Jurkat, Clone E6-1 (cell line): ENCODE measurements at places on chromosomes 7 and 10.

GRCh38 chr10:52740913-52741675 is 31.5 kb downstream of the MBL2 start:
- peak; percentile 64 for DNase-seq

- DNase-seq, result peak; percentile 7
Observed at GRCh38 chr7:38070718-38071117, 107.3 kb upstream of the STARD3NL start.

DNA sequence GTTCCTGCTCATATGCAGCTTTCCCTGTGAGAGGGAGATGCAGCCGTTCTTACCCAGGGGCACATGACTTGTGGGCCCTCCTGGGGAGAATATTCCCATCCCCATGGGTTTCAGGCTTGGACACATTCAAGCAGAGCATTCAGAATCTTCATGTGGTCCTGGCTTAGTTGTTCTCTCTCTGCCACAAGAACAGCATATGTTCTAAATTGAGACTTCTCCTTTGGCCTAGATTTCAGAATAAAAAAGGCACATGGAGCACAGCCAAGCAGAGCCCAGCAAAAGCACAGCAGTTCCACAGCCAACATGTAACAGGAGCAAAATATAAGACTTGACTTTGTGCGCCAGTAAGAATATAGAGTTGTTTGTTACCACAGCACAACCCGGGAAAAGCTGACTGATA is 306.4 kb upstream of the MYO3A start:
- no peak for DNase-seq

GRCh38 chr7:92403760-92404074 is 43.6 kb upstream of the GATAD1 start:
- no peak for DNase-seq

GRCh38 chr7:155799514-155799913 is 12.7 kb downstream of the SHH start:
- no peak for DNase-seq

- peak; percentile 35 for DNase-seq
Observed at GRCh38 chr7:5701085-5701914, 80.2 kb downstream of the RNF216 start.

- peak; percentile 3 for DNase-seq
Observed at GRCh38 chr10:81920213-81920829, 45.3 kb downstream of the NRG3 start.

GRCh38 chr10:49367600-49367999 is 28.3 kb downstream of the DRGX start:
- no peak for DNase-seq

GRCh38 chr10:44008270-44008916 is 359.7 kb upstream of the ZNF32 start:
- no peak for DNase-seq

DNA sequence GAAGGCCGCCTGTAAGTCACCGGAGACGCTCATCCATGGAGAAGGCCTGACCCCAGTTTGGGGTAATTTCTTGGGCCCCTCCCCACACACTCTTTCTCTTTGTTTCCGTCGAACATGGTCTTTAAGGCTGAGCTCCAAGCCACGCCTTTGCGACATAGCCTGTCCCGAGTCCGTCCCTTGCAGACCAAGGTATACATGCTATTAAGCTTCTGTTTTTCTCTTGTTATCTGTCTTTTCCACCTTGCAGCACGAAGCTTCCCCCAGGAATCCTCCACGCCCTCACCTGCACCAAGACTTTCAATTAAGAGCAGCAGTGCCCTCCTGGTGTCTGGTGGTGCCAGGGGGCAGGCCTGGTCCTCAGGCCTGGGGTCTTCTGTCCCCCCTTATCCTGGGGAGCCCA is 4.2 kb upstream of the FAM20C start:
- no peak for DNase-seq

- no peak for DNase-seq
Observed at GRCh38 chr7:27685209-27685608, 22.5 kb upstream of the HIBADH start.

DNA sequence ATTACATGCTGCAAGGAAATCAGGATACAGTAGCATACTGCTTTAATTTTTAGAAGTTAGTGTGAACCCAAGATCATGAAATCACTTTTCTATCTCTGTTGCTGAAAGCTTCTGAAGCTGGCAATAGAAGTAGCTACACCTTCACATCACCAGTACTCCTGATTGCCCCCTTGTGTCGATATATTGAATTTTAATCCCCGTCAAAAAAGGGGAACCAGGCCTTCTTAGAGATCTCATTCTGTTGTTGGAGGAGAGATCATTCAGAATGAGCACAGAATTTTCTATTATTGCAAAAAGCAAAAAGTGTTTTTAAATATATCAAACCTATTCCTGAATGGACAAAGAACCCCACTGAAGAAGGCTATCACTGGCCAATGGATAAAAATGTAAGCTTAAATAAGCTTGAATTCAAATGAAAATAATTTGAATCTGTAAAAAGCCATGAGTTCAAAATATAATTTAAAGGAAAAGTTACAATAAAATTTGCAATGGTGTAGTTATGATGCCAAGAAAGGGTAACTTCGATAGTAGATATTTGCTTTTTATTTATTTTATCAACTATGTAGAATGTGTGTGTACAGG is 39.7 kb upstream of the TEX47 start:
- peak; percentile 20 for DNase-seq

- DNase-seq, result no peak
Observed at GRCh38 chr10:110150981-110151380, 56.4 kb upstream of the MXI1 start.

DNA sequence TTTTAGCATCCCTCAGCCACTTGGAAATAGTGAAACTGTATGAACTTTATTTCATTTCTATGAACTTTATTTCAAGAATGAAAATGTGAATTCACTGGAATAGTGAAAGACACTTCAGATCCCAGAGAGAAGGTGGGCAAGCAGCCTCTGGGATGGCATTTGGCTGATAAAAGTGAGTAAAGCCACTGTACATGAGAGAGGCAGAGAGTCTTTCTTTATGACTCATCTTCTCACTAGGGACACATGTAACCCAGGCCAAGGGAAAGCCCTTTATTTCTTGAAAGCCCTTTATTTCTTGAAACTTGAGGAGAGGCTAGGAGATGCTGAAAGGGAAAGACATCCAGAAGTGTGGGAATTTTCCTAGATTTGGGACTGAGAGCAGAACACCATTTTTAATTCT is 148.9 kb upstream of the SMIM30 start:
- no peak for DNase-seq

DNA sequence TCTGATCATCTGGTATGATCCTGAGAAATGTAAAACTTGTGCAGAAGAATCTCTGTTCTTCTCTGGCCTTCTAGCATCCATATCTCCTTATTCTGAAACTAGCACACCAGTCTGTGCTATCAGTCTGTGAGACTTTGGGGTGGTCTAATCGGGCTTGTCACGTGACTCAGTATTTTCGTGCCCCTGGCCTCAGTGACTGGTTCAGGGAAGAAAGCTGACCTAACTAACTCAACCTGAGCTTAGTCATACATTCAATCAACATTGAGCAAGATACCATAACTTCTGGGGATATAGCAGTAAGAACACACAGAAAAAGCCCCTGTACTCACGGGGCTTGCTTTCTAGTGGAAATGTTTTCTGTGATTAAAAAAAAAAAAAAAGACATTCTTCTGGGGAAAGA is 109.3 kb downstream of the DKK1 start:
- no peak for DNase-seq

DNA sequence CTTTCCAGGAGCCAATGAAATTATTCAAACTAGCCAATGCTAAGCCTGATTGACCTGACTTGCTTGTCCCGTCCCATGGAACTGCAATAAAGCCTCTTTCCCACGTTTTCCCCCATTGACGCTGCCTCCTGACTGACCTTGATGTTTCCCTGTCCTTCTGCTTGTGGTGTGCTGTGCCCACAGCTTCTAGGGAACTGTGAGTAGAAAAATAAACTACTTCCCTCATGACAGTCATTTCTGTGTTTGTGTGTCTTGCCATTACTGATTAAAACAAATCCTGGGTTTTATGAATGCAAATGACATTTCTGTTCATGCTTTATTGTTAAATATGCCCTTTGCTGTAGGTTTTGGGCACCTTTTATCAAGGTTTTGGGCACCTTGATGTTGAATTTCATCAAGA is 91.3 kb upstream of the ABI1 start:
- no peak for DNase-seq

- DNase-seq, result no peak
Observed at GRCh38 chr10:131691481-131692090, 209.2 kb upstream of the PPP2R2D start.

- no peak for DNase-seq
Observed at GRCh38 chr7:266851-267840, 22.8 kb upstream of the FOXL3 start.

DNA sequence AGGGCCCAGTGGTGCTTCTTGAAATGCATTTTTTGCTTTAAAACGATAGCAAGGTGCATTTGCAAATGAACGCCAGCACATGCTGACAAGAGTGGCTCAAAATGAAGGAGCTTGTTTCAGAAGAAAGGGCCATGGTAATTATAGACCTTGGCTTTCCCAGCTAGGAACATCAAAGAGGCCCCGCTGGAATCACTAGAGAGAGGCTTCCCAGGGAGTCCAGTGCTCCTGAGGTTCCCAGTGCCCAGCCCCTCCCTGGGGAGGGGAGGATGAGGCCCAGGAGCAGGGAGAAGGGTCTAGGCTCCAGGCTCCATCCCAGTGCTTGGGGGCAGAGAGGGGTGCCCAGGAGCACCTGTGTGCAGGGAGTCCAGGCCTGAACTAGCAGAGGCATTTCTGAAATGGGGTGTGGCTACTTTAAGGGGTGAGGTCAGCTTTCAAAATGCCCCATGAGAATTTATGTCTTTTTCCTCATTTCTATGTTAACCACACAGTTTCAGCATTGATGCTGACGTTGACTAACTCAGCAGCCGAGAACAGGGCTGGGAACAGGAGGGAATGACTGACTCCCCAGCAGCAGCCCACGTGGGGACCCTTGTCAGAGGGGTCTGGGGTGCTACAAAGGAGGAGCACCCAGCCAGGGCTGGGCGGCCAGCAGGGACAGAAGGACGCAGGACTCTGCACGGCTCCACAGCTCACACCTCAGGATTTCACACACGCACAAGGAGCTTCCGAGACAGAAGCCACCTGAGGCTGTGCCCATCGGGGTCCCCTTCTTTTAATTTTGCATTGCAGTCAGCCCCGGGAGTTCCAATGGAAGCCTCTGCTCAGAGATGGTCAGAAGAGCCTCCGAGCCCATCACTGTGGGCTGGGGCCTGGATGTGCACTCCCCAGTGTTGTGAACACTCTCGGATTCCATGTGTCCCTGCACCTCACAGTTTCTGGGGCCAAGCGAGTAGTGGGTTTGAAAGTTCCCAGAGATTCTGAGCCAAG is 570.2 kb downstream of the PTPRN2 start:
- DNase-seq, result no peak

DNA sequence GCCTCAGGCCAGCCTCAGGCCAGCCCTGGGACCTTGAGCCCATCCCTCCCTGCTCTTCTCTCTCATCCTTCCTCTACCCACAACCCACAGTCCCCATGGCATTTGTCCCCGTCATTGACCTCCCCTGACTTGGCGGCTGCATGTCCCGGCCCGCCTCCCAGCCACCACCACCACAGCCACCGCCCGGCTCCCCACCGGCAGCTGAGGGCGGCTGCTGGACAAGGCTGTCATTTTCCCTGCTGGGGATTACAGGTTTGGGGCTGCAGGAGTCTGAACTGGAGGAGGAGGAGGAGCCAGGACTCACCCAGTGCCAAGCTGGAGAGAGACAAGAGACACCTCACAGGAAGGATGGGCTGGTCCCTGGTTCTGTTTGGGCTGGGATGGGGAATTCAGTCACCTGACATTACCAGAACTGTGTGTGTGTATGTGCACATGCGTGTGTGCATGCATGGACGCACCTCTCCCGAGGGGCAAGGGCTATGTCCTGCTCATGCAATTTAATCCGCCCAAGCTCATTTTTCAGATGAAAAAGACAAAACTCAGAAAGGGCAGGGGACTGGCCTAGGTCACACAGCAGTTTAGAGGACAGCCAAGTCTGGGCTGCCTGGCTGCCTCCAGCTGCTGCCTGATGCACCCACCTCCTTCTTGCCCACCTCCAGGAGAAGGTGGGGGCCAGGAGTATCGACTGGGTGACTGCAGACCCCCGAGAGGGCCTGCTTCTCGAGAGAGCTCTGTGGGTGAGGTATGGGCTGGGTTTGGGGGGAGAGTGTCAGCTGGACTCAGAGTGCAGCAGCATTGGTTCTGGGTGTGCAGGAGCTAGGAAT is 113.1 kb downstream of the ZMIZ1 start:
- no peak for DNase-seq

DNA sequence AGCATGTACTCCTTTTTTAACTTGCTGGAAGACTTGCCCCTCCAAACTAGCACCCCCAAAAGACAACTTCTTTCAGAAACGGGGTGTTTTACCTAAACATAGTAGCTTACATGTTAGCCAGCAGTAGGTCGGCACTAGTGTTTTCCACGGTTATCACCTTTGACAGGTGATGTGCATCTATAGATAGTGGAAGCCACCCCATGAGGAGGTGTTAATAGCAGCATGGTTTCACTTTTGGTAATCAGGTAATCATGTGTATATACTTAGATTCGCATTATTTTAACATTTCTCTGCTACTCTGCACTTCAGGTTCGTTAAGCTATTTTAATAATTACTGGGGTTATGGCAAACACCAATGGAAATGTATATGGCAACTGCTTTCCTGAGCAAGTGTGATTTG is 17.6 kb downstream of the SRI start:
- DNase-seq, result no peak

DNA sequence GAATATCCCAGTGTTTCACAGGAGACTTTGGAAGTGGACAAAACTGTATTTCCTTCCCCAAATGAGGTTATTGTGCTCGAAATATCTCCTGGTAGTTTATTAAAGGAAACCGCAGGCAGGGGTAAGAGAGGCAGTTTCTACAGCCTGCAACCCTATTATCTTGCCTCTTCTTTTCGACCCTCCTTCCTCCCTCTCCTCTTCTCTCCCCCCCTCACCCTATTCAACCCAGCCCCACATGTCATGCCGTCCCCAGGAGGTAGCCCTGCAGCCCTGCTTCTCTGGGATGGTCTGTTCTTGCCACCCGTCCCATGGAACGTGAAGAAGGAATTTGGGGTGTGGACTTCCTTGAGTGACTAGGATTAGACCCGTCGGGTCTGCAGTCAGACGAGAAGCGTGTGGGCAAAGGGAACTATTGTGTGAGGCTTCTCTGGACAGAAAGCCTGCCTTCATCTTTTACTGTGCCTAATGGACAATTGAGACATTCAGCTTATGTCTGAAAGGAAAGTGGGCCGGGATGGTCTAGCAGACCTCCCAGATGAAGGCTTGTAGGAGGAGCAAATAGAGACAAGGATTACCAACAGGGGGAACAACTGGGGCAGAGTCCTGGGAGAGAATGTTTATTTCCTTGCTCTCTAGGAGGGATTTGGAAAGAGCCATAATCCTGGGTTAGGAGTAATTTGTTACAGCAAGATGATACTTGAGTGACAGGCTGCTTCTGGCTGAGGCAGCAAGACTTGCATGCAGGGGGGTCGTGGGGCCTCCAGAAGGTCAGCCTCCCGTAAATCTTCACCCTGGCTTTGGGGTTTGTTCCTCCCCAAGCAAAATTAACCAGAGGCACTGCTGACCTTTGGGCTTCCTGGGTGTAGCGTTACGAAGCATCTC is 77.8 kb downstream of the TCF7L2 start:
- DNase-seq, result no peak
